ENCODE measurements at places on chromosomes 13 and 19. TPM values are rescaled to one million over a fixed set of nuclear protein-coding genes. Genes with fewer than 3 reads are reported as not detected.
A peak's percentile ranks its signal among the peaks of the same experiment; 100 is the strongest.

JOSD2 gene
- 37.5 TPM for total RNA-seq

GRCh38 chr13:78046331-78046730 is 127.7 kb upstream of the EDNRB start:
- ATAC-seq, result no peak

GRCh38 chr13:94333131-94333820 is 146.2 kb downstream of the DCT start:
- no peak for ATAC-seq

ANGPTL8 gene
- total RNA-seq, result not detected

FXYD3 gene
- total RNA-seq, result not detected

GRCh38 chr13:109333893-109334651 is 452.3 kb downstream of the IRS2 start:
- ATAC-seq, result no peak

GRCh38 chr13:41384749-41385503 is 72.4 kb upstream of the RGCC start:
- ATAC-seq, result no peak

SHC2 gene
- total RNA-seq, result 0.26 TPM

- ATAC-seq, result no peak
Observed at GRCh38 chr13:40470660-40471059, 195.8 kb downstream of the FOXO1 start.

DNA sequence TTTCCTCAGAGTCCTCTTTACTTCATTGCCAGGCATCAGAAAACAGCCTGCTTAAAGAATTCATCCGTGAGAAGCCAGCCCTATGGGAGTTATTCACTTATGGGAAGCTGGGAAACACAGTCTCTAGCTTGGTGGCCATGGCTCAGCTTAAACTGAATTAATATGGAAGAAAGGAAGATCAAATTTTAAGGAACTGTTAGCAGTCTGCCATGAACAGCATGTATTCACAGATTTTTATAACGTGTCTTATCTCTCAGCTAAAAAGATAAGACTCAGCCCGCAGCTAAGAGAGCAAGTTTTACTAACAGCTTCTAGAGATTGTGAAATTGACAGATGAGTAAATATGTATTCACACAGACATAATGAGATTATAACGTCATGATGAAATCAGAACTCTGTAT is 253.7 kb upstream of the RXFP2 start:
- ATAC-seq, result no peak

DNA sequence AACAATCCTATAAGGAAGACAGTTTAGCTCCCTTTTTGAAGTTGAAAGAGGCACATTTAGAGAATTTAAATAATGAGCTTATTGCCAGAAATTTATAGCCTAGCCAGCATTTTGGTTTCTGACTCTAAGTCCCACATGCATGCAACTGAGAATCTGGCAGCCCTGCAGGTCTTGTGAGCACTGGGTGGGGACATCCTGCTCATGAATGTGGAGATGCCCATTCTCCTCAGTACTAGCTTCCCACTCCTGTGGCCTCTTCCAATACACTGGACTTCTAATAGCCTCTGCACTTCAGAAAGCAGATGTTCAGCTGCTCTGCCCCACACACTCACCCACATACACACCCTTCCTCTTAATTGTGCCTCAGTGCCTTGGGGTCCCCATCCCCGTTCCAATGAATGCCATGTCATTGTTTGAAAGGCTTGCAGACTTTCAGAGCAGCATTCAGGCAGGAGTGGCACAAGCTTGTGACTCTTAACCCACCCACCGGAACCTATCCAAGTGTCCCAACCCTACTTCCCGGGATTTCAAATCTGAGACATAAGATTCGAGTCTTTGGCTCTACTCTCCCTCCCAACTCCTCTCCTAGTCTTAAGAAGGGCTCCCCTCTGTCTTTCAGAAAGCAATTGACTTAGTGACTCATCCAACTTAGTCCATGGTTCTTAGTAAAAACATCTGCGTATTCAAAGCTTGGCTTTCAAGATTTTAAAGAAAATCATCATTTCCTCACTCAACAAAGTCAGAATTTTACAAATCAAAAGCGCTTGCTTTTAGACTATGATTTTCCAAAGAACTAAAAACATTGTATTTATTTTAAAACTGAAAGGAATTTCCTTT is 80.0 kb upstream of the FREM2 start:
- no peak for ATAC-seq

KLK14 gene
- 0.26 TPM for total RNA-seq

DNA sequence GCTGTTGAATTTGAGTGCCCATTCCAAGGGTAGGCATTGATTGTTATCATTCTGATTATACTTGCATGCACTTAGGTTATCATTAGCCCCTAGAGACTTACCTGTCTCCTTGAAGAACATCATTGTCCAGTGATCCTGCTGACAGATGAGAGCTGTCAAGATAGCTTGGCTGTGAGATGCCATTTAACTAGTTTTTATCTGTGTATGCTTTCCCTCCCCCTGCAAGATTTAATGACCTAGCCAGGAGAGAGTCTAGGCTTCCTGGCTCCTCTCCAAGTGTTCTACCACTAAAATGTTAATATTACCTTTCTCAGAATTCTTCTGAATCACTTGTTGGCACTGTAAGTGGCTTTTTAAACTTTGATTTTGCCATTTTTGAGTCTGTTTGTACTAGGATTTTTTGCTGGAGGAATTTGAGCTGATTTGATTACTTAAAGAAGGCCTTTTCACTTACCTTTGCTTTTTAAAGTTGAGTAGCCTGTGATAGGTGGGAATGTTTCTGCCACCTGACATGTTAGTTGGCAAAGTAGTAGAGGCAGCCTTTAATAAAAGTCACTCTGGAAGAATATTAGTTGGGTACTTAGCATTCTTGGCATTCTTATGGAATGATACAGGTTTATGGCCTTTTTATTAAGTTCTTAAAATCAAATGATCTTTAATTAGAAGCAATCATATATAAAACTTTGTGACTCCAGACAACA is 41.1 kb downstream of the ARHGAP35 start:
- no peak for ATAC-seq

DNA sequence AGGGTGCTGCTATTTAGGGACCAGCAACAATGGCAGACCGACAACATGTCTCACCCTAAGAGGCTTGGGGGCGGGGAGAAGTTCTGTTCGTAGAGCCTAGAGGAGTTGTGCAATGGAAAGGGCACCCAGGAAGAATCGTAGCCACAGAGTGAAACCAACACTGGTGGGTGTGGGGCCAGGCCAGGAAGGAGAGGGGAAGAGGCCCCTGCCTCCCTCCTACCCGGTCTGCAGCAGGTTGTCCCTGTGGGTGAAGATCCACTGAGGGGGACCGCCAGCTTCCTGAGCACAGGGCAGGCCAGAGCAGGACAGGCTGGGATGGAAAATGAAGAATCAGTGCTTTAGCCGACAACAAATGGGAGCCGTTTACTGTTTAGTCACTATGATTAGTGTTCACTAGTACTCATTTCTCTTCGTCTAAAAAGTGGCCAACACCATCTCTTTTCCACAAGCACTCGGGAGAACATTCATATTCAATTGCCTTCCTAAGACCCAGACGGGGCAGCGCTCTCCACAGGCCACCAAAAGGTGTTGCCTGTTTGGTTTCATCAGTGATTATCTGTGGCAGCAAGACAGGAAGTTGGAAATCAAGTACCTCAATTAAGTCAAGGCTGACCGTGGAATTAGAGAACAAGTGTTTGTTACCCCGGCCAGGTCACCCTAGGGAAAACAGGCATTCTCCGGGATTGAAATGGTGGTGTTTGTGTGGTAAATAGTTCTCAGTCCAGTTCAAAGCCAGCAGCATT is 1.1 kb upstream of the ATP11A start:
- ATAC-seq, result peak; percentile 51

TNFSF13B gene
- total RNA-seq, result 4.4 TPM

DNA sequence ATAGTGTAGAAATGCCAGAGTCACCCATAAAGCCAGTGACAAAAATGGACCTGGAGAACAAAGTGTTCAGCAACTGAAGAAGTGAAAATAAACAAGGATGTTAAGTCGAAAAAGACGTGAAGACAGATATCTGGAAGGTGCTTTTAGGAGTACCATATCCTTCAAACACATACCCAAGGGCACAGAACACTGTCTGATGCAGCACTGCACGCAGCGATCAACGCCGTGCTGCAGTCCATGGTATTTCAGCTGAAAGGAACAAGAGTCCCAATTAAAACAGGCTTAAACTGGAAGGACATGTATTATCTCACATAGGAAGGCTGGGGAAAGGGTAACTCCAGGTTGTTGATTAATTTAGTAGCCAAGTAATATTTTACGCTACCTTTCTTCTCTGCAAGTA is 108.2 kb downstream of the SGCG start:
- no peak for ATAC-seq

GRCh38 chr13:97214921-97215320 is 7.2 kb upstream of the MBNL2 start:
- ATAC-seq, result no peak

DMKN gene
- total RNA-seq, result 1.7 TPM

DNA sequence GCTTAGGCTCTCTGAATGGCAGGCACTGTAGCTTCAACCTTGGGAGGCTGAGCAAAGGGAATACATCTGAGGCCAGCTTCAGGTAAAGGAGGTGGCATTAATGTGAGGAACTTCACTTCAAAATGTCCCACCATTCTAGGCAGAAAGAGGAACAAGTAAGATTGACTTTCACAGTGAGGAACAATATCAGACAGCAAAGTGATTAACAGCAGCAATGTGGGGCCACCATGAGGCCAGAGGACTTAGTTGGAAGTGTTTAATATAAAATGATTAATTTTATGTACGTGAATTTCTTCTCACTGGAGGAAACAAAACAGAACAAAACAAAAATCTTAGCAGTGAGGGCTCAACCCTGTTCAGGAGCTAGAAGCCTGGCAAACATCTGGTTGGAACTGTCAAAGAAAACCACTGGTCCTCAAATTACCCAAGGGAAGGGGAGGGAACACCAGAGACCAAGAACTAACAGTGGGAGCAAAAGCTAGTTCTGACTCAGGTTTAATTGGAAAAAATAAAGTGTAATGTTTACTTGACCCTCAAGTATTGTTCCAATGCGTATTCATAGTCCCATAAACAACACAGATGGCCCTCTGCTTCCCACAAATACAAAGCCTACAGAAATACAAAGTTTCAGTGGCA is 43.9 kb upstream of the FRY start:
- no peak for ATAC-seq

DNA sequence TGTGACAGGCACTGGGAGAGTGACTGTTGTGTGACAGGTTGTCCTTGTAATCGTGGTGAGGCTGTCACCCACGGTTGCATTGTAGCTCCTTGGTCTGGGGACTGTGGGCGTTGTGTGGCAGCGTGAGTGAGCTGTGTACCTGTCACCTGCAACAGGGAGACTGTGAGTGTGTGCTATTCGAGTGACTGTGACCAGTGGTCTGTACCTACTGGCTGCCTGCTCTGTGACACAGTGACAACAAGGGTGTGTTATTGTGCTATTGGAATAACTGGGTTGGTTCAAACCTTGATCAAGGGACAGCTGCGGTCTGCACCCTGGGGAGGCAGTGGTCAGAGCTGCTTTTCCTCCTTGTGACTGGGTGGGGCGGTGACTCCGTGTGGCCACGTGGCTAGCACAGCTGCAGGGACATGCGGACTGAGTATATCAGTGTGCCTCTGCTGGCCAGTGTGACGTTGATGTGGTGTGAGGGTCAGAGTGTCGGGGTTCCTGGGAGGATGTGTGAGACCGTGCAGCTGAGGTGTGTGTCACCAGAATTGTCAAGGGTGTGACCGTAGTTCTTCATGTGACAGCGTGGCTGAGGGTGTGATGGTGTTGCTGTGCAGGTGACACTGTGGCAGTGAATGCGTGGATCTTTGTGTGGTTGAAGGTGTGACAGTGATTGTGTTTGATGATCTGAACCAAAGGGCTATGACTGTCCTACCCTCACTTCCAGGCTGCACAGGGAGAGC is 10.1 kb upstream of the NFIX start:
- peak; percentile 47 for ATAC-seq

- peak; percentile 7 for ATAC-seq
Observed at GRCh38 chr19:48751845-48752495, 471 bp downstream of the FUT1 start.

LIM2 gene
- 0.40 TPM for total RNA-seq

DNA sequence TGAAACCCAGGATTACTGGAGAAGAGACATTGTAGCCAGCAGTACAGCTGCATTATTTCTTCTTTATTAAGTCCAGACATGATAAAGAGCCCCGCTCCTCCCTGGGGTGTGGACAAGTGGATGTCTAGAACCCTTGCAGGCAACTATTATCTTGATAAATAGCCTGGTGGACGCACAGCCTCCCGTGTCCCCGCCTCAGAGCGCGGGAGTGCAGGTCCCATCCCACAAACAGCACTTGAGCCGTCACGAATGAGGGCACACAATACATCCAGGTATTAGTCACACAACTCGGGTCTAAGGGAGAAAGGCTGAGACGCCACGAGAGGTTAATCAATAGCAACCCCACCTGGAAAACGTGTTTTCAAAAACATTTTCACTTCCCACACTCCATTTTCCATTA is 213.2 kb upstream of the SOX1 start:
- no peak for ATAC-seq

DNA sequence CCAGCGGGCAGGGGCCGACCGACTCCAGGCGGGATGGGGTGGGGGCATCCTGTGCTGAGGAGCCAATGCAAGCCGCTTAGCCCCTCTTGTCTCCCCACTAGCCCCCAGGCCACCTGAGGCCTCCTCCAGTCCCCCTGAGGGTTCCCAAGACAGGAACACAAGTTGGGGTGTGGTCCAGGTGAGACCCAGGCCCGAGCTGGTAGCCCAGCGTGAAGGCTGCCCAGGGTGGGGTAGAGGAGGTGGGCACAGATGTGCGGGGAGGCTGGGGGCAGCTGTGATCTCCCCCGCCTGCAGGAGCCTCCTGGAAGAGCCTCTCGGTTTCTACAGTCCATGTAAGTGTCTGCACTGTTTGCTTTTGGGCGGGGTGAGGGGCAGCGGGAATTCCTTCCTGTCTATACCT is 10.4 kb downstream of the TLE6 start:
- no peak for ATAC-seq

- peak; percentile 54 for ATAC-seq
Observed at GRCh38 chr19:35346193-35347052, 1.3 kb upstream of the FFAR1 start.

GRCh38 chr13:109785141-109785891 is 1.1 kb downstream of the IRS2 start:
- no peak for ATAC-seq

Data from activated T-helper 17 cell treated with anti-CD3 and anti-CD28 coated beads, Interleukin-2, amount 50 U/mL, for 72 hours (primary cell).